HS-5 (cell line): ENCODE measurements at places on chromosomes 11 and 22.

- DNase-seq, result no peak
Measured at GRCh38 chr11:82315093-82315492, 418.6 kb downstream of the FAM181B start.

DNA sequence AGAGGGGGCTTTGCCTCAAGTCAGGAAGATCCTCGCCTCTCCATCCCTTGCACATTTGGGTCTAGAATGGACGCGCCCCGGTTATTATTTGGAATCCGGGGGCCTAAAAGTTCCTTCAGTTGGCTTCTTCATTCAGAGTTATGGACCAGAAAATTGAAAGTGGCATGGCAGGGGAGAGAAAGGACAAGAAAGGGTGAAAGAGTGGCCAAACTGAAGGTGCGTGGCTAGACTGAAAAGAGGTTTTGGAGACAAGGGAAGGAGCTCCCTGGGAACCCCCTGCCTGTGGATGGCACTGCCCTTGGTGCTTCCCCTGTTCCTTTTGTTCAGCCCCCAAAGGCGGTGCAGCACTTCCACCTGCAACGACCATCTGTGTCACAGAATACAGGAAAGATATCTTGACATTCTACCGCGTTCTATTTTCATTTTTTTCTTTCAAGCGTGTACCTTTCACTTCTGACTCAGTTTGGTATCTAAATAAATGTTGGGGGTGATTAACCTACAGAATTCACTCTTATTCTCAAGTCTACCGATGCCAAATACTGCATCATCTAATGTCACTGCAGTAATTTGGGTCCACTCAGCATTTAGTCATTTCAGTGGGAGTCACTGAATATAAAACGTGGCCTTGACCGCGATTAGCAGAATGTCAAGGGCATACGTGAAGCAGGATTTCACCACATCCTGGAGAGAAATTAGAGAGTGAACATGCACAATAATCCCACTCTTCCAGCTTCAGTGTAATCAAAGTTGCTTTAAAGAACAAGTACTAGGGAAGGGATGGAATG, 88.1 kb upstream of the ARHGAP32 start:
- DNase-seq, result no peak

- no peak for DNase-seq
Measured at GRCh38 chr22:45599836-45600577, 71.6 kb upstream of the ATXN10 start.

DNA sequence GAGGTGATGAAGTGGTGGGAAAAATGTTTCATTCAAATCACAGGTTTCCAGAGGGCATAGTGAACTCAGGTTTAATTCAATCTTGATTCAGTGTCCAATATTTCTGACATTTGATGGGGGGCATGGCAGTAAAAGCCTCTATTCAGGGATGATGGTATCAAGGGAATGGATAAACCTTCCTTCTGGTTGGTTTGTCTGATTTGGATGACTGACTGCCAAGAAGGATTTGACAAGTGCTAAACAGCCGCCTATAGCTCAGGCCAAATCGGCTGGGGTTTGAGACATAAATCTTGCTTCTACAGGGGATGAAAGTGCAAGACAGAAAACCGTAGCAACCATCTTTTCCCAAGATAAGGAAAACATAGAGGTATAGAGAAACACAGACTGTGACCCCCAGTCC, 121.8 kb upstream of the C11orf87 start:
- DNase-seq, result no peak

DNA sequence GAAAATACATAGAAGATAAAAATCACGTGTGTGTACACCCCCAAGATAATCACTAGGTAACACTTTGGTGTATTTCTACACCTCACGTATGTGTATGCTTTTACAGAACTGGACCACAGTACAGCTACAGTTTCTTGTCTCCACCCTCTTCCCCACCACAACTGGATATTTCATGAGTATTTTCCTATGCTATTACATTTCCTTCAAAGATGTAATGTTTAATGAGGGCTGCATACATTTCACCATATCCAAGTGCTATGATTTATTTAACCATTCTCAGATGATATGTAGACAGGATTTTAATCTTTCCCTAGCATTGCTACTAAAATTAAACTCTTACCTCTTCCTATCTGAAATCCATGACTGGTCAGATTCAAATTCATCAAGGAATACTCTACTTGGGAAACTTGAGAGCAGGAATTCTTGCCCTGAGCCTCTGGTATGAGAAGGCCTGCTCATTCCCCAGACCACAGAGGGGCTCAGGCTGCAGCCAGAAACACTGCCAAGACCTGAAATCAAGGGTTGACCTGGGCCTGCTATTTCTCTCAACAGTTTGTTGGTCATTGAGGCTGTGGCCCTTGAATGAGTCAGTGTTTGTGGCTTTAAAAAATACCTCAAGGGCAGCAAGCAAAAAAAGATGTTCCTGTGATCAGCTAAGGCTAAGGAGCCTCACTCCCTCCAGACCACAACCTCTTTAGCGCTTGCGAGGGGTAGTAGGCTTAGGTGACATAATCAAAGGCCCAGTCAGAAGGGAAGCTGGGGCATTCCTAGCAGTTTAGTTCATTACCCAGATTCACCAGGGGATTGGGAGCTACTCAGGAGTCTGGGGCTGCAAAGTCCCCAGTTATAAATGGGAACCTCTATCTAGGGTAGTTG, 55.5 kb downstream of the ABTB2 start:
- DNase-seq, result peak; percentile 94

- no peak for DNase-seq
Measured at GRCh38 chr22:22818861-22819855, 68.5 kb upstream of the IGLL5 start.

GRCh38 chr11:69512790-69513189, 31.3 kb downstream of the LINC01488 start:
- DNase-seq, result no peak

GRCh38 chr11:118090545-118091162, 3.9 kb upstream of the SMIM35 start:
- DNase-seq, result no peak

DNA sequence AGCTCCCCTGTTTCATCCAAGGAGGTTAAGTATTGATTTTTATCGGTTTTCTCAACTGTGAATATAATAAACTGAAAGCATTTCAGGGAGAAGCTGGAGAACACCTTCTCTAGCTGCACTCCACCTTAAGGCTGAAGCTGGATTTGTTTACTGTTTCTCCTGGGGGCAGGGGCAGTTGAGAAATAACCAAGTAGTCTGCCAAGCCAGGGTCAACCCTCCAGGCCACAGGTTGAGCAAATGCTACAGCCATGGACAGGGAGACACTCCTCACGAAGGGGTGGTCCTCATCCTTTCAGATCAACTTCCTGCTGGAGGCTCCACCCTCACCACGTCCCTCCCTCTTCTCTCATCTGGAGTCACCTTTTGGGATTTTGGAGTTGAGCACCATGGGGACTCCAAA, at the start of gene TTC36:
TSS of gene TTC36 (plus strand) at position 366 of the 400 bp plus-strand sequence. CDS start at position 387, 21 bp downstream.
- DNase-seq, result no peak

- peak; percentile 43 for DNase-seq
Measured at GRCh38 chr11:124070915-124071622, 29.9 kb upstream of the OR10G7 start.

- no peak for DNase-seq
Measured at GRCh38 chr11:69905611-69906452, 86.6 kb upstream of the FGF3 start.

GRCh38 chr11:106012744-106013143, 9.3 kb downstream of the MSANTD4 start:
- DNase-seq, result peak; percentile 73

GRCh38 chr11:95506777-95507176, 275.8 kb upstream of the SESN3 start:
- DNase-seq, result no peak

- DNase-seq, result no peak
Measured at GRCh38 chr11:13235895-13236294, 41.7 kb upstream of the BMAL1 start.

DNA sequence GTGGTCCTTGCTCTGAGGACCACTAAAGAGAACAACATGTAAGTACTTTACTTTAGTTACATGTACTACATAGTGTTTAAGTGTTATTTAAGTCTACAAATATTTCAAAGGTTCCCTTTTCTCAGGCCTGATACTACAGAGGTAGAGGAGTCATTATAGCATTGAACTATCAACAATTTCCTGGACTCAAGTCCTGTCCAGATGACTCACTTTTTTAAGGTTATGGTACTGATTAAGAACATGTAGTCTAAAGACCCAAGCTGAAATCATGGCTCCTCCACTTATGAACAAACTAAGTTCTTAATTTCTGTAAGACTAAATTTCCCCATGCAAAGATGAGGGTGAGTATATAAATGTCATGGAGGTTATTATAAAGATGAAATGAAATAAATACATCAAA, 74.7 kb downstream of the NARS2 start:
- DNase-seq, result no peak

DNA sequence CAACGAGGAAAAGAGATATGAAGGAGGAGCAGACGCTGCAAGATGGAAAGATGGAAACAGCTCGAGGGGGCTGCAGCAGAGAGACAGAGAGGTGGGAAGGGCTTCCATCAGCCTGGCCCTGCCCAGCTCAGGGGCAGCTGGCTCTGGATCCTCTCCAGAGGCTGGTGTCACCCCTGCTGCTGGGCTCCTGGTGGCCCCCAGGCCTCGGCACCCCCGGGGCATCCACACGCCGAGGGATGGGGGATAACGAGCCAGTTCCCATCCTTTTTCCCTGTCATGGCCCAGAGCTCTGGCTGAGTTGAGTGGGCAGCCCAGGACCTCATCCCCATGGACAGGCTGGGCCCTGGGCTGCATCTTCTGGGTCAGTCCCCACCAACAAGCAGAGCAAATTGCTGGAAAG, 102.3 kb downstream of the ST3GAL4 start:
- no peak for DNase-seq

DNA sequence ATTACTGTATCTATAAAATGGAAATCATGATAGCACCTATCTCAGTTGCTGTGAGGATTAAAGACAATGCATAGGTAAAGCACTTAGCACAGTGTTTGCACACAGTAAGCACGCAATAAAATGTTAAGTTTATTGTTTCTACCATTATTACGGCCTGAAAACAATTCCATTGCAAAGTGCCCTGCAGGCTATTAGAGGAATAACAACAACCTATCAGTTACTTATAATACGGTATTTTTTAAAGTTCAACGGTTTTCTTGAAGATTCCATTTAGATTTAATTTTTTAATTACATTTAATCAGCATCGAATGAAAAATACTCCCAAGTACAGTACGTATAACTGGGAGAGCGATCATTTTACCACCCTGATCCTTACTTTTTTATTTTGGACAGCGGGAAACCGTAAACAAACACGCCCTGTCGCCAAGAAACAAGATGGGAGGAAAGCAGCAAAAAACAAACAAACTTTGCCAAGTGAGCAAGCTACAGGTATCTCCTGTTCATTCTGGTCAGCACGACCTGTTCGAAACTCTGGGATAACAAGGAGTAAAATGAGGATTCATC, 893 bp downstream of the SLC36A4 start:
- DNase-seq, result no peak

DNA sequence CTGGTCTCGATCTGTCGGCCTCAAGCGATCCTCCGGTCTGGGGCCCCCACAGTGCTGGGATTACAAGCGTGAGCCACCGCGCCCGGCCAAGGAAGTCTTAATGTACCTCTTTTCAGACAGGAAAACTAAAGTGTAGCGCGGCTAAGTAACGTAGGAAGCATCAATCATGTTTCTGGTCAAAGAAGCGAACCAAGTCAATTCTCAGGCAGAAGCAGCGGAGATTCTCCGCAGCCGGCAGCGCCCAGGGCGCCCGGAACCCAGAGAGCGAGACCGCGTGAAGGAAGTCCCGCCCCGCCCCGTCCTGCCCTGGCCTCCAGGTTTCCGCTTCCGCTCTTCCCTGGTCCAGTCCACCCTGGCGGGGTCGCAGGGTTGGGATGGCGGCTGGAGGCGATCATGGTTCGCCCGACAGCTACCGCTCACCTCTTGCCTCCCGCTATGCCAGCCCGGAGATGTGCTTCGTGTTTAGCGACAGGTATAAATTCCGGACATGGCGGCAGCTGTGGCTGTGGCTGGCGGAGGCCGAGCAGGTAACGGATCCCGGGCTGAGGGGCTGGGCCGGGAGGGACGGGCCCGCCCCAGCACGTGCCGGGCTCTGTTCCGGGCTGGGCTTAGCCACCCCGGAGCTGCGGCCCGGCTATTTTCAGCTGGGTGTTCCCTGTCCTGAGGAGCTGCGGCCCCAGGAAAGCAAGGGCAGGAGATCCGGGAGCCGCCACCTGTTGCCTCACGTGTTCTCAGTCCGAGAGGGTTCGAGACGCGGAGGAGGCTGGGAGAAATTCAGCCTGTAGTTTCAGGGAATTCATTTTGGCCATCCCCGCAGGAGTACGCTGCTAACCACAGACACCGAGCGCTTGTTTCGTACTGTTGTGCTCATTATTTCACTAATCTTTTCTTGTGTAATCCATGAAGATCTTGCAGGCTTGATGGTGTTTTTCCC, at the start of gene ADSL:
TSS of gene ADSL (plus strand) at position 316 of the 934 bp plus-strand sequence. CDS start at position 375, 59 bp downstream.
- peak; percentile 59 for DNase-seq

DNA sequence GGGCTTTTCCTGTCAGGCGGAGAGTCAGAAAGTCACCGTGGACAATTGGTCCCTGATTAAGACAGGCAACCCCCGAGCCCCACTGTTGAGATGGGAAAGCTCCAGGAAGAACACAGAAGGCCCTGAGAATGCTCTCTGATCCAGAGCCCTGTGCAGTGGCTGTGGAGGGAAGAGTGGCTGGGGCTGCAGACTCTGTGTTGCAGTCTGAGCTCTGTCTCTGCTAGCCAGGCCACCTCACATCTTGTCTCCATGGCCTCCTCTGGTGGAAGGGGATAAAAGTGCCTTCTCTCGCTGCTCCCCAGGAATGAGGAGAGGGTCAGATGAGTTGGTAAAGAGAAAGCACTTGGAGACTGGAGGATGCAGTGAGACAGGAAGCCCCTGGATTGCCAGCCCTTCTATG, 141.2 kb downstream of the CEP164 start:
- DNase-seq, result no peak

DNA sequence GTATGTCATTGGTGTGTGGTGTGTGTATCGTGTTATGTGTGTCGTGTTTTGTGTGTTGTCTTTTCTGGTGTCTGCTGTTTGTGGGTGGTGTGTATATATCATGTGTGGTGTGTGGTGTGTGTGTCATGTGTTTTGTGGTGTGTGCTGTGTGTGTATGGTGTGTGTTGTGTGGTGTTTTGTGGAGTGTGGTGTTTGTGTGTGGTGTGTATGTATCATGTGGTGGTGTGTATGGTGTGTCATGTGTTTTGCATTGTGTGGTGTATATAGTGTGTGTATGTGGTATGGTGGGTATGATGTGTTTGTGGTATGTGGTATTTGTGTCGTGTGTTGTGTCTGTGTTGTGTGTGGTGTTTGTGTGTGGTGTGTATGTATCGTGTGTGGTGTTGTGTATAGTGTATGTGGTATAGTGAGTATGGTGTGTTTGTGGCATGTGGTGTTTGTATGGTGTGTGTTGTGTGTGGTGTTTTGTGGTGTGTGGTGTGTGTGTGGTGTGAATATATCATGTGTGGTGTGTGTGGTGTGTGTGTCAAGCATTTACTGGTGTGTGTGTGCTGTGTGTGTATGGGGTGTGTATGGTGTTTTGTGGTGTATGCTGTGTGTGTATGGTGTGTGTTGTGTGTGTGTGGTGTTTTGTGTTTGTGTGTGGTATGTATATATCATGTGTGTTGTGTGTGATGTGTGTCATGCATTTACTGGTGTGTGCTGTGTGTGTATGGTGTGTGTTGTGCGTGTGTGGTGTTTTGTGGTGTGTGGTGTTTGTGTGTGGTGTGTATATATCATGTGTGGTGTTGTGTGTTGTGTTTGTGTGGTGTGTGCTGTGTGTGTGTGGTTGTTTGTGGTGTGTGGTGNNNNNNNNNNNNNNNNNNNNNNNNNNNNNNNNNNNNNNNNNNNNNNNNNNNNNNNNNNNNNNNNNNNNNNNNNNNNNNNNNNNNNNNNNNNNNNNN, 12.7 kb downstream of the PIM3 start:
- no peak for DNase-seq

- DNase-seq, result no peak
Measured at GRCh38 chr11:19181531-19182261, 20.1 kb downstream of the CSRP3 start.
